ENCODE measurements at places on chromosomes 1 and 21. TPM values are rescaled to one million over a fixed set of nuclear protein-coding genes. Genes with fewer than 3 reads are reported as not detected.
A peak's percentile ranks its signal among the peaks of the same experiment; 100 is the strongest.

The NFASC gene
- 11.6 TPM for total RNA-seq

The CCDC17 gene
- 0.64 TPM for total RNA-seq

GRCh38 chr21:44765231-44766013 is 36.2 kb downstream of the UBE2G2 start:
- DNase-seq: no peak

- DNase-seq: no peak
Observed at GRCh38 chr1:88890791-88891317, 513 bp downstream of the GTF2B start.

The HSD3B2 gene
- total RNA-seq: not detected

The NBPF26 gene
- total RNA-seq: 0.64 TPM

DNA sequence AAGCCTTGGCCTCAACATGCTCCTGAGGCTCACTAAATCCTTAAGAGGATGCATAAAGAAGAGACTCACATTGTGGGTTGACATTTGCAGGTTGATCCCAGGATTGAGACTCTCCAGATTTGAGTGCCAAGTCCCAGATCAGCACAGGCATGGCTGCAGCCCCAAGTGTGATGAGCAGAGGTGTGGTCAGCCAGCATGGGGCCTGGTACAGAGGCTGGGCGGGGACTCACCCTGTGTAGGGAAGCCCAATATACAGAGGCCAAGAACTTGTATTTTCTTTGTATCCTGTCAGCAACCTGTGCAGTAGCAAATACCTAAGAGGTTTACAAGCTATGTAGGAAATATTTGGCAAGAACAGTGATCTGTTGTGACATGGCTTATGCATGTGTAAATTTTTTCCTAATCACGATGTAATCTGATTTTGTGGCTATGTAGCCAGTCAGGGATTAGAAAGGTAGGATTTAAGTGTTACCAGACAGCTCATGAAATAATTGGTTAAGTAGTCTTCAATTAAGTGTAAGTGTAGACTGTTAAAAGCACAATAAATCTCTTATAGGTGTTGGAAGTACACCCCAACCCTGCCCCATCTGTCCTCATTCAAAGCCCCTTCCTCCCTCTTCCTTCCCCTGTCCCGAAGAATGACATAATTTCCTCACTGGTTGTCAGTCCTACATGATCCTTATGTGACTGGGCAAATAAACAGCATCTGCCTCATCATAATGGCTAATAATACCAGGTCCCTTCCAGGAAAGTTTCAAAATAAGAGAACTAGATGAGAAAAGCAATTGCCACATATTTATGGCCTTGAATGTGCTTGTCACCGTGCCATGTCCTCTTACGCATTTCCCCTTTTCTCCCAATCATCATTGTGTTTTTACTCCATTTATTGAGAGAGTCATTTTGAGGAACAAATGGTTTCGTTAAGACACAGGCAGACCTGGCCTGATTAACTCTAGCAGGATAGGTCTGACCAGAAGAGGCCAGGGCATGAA is 120.9 kb downstream of the HLX start:
- DNase-seq: no peak

- no peak for DNase-seq
Observed at GRCh38 chr21:25298512-25299491, 308.5 kb downstream of the MRPL39 start.

The MSH4 gene
- total RNA-seq: 0.40 TPM

- peak; percentile 62 for DNase-seq
Observed at GRCh38 chr1:209743145-209743482, 12.7 kb upstream of the TRAF3IP3 start.

The OR10J1 gene
- not detected for total RNA-seq

DNA sequence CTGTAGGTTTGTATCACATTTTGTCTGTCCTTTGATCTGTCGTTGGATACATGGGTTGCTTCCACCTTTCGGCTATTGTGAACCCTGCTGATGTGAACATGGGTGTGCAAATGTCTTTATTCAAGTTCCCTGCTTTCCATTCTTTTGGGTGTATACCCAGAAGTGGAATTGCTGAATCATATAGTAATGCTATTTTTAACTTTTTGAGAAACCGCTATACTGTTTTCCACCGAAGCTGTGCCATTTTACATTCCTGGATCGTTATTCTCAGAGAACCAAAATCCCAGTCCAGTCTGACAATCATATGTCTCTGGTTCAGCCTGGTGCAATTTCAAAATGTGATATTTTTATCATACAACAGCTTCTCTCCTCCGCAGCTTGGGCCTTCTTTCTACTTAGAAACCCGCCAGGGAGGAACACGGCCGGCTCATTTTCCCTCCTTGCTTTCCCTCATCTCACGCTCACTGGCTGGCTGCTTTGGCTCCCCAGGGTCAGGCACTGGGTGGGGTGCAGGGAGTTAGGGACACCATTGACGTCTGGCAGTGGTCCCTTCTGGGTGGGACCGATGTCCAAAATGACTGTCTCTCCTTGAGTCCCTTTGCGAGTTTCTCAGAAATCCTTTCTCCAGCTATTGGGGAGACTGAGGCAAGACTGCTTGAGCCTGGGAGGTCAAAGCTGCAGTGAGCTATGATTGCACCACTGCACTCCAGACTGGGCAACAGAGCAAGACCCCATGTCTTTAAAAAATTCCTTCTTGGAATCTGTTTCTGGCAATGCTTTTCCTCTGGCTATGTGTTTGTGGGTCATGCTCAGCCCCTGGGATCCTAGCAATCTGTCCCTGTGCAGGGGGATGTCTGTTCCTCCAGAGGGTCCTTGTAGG is 73.5 kb upstream of the AKT3 start:
- no peak for DNase-seq

DNA sequence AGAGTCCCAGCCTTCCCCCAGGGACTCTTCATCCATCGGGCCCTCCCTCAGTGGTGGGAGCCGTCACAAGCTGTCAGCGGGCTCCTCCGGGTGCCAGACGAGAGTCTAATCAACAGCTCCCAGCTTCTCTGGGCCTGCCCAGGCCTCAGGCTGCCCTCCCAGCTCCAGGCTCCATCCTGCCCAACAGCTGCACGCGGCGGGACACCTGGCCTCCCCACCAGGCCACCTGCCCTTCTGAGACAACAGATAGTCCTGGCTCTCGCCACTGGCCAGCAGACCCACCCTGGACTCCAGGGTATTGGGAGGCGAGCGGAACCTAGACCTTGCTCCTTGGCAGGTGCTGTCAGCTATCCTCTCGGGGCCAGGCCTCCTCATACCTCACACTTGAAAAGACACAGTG is 3.1 kb downstream of the WNT4 start:
- no peak for DNase-seq

DNA sequence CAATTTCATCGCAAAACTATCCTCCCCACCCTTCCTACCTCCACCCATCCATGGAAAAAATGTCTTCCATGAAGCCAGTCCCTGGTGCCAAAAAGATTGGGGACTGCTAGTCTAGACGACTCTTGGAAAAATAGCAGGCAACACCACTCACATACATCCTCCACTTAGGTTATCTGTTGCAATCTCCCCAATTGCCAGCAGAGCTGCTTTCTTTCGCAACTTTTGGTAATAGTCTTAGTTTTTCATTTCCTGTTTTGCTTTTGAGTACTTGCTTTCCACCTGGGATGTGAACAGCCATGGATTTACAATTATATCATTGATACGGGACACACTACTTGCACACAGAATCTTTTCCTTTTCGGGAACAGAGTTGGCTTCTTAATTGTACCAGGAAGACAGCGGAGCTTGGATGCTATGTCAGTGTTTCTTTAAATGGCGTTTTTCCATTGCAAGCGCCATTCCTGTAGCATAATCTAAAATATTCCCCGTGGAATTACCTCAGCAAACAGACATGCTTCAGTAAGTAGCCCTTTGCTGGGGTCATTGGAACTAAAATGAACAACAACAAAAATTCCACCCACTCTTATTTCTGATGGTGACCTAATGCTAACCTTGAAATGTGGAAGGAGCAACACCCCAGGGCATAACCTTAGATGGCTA is 183.3 kb upstream of the ADGRL2 start:
- no peak for DNase-seq

All from left ventricle myocardium superior (tissue), 1 donor.